RPMI7951 (cell line): ENCODE measurements at places on chromosomes 3 and 15.

GRCh38 chr15:45790325-45790943 is 155.6 kb downstream of the SQOR start:
- peak; percentile 30 for DNase-seq

DNA sequence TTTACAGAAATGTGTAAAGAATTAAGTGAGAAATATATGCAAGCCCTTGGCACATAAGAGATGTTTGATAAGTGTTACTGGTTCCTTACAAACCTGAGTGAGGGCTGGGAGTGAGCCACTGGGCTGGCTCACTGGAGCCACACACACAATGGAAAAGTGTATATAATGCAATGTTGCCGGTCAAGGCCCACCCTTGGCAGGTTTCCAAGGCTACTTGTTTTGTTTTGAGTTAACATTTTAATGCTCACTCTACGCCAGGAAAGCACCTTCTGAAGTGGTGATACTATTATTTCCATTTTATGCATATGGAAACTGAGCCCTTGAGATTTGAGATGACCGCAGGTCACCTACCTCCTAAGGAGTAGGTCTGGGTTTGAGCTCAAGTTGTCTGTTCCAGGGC is 71.8 kb upstream of the FHIT start:
- no peak for DNase-seq

DNA sequence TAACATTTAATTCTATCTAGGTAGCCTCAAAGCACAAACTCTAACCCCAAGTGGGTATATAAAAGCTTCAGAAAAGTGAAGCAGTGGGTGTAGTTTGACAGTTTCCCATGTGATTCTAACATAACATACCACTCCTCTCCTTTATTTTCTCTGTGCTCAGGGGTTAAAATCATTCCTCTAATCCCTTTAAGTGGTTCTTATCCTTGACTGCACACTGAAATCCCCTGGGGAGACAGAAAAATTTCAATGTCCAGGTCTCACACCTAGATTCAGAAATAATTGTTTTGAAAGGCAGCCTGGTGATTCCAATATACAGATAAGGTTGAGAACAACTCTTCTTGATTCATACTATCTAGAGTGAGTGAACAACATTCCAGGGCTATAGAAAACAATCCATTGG is 986.4 kb downstream of the ROBO1 start:
- DNase-seq: no peak

GRCh38 chr3:194075088-194075615 is 60.8 kb upstream of the HES1 start:
- DNase-seq: no peak

- DNase-seq: peak; percentile 68
These were observed 112.7 kb downstream of the TNIK start for GRCh38 chr3:171347301-171348039.
